CD4-positive, alpha-beta T cell treated with Interleukin-4 for 4 hours (primary cell): ENCODE measurements at places on chromosomes 2 and 18.

DNA sequence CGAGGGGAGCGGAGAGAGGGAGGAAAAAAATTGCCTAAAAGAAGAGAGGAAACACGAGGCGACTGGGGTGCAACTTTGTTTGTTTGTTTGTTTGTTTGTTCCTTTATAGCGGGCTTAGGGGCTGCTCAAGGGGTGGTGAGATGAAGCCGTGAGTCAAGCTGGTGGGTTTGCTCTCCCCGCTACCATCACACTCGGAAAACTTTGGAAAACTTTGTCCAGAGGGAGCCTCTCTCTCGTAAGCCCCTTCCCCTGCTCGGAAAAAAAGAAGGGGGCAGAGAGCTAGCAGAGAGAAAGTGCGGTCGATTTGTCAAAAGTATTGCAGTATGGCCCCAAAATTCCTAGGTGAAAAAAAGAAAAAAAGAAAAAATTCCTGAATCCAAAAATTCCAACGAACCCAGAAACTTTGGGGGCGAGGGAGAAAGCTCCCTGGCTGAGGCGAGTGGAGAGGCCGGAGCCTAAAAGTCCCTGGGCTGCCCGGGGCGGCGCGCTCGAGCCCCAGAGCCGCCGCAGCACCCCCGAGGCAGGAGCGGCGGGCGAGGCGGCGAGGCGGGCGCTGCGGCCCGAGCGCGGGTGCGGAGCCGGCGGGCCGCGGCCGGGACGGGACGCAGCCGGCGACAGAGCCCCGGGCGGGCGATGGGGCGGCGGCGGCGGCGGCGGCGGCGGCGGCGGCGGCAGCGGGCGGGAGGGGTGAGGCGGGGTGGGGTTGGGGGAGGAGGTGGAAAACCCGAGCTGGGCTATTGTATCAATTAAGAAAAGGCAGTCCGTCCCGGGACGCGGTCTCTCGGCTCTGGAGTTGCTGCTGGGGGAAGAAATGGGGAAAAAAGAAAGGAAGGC lies 558 bp upstream of the CYP26B1 start:
- DNase-seq: no peak

- DNase-seq: no peak
Measured at GRCh38 chr2:14720319-14720718, 87.8 kb downstream of the LRATD1 start.

GRCh38 chr2:13858626-13859025 lies 773.9 kb upstream of the LRATD1 start:
- DNase-seq: no peak

DNA sequence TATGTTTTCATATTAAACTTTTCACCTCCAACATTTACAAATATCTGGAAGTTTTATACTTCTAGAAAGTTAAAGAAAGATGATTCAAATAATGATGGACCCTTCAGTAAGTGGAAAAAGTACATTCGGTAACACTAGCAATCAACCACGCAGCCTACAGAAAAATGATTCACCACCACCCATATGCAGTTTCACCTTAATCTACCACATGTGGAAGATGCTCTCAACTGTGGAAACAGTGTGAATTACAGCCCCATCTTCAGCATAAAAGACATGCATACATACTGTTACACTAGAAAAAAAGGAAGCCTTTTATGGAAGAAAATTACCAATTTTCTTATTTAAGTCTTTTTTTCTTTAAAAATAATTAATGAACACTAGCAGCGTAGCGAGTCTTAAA lies 1.1 kb downstream of the SLC38A11 start:
- DNase-seq: no peak
